OCI-LY7 (cell line): ENCODE measurements at places on chromosomes 6 and 20.

- no peak for DNase-seq
Measured at GRCh38 chr6:158018851-158019361, 37.2 kb downstream of the SYNJ2 start.

- no peak for DNase-seq
Measured at GRCh38 chr6:131065112-131065823, 2.2 kb upstream of the EPB41L2 start.

DNA sequence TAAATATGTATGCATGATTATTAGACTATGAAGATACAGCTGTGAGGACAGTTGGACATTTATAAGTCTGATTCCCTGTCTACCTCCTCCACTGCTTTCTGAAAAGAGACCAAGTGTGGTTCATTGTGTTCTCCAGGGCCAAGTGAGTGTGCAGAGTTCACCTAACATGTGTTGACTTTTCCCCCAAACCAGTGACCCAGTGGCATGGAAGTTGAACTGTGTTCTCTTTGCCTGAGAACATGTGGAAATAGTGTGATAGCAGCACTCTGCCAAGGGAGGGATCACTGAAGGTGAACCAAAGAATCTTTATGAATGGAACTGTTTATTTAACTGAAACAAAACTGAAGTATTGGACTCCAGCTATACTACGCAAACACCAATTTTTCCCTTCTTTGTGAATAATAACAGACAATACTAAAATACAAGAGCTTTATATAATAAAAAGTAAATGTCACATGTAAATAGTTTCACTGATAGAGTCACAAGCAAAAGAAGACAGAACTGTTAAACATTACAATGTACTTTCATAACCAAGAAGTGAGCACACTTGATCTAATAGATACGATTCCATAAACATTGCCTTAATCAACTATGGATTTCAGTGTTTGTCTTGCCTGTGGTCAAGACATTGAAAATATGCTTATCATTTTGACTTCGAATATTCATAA, 200.3 kb upstream of the FUT9 start:
- DNase-seq = no peak

DNA sequence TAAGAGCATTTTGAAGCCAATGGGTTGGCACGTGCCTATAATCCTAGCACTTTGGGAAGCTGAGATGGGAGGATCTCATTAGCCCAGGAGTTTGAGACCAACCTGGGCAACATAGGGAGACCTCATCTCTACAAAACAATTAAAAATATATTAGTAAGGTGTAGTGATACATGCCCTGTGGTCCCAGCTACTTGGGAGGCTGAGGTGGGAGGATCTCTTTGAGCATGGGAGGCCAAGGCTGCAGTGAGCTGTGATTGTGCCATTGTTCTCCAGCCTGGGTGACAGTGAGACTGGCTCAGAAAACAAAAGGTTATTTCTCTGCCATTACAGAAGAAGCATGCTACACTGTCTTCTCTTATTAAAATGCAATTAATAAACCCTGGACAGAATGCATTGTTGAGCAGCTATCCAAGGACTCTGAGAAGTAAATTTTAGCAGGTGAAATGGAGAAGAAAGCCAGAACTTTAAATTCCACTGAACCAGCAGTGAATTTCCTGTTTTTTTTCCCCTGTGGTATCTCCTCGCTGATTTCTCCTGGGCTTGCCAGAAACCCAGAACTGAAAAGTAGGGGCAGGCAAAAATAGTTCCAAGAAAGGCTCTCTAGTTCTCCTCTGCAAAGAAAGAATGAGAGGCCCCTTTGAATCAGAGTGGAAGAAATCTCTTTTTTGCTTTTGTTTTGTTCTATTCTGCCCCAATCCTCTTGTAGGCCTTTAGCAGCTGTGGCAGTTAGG, 8.4 kb downstream of the AMD1 start:
- no peak for DNase-seq

DNA sequence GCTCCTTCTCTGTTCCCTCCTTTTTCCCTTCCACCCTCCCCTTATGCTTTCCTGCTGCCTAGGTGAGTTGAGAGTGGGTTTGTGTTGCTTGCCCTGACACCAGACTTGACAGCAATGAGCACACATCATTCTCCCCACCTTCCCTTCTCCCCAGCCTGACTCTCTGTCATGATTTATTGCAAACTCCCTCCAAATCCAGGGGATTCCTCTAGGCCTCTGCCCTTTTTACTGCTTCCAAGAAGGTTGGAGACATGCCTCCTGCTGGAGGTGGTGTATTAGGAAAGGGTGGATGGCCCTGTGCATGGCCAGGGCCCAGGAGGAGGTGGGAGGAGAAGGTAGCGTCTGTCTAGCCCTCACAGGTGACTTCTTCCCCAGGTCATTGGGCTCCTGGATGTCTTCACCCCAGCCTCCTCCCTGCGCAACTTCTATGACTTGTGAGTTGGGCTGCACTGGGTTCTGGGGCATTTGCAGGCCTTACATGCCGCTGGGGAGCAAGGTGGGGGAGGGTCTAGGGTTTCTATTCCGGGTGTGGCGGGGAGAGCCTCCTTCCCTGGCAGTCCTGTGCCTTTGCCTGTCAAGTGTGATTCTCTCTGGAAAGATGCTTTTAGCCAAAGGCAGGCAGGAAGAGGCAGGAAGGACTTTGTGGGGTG, 2.1 kb downstream of the MAPK13 start:
- no peak for DNase-seq

DNA sequence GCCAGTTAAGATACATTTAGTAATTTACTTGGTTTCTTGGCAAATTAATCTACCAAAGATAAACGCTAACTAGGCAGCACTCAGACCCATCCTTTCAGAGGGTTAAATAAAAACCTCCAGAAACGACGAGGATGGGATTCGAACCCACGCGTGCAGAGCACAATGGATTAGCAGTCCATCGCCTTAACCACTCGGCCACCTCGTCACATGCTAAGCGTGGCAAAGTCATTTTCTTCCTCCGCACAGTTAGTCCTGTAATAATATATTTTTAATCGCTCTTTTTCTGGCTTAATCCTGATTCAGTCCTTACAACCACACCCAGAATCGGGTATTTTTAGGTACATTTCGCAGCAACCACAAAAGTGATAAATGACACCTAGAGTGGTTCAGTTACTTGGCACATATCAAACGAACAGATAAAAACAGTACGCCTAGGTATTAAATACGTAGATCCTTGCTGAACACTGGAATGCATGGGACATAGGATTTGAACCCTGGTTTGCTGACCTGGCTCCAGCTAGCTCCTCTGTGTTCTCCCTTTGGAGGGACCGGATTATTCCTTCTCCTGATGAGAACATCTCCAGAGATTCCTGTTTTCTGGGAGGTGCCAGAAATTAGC, 71.6 kb downstream of the GPX5 start:
- no peak for DNase-seq
